Activated naive CD8-positive, alpha-beta T cell treated with anti-CD3 and anti-CD28 coated beads, Interleukin-2, amount 50 U/mL, for 24 hours (primary cell): ENCODE measurements at places on chromosomes 16 and 17.

DNA sequence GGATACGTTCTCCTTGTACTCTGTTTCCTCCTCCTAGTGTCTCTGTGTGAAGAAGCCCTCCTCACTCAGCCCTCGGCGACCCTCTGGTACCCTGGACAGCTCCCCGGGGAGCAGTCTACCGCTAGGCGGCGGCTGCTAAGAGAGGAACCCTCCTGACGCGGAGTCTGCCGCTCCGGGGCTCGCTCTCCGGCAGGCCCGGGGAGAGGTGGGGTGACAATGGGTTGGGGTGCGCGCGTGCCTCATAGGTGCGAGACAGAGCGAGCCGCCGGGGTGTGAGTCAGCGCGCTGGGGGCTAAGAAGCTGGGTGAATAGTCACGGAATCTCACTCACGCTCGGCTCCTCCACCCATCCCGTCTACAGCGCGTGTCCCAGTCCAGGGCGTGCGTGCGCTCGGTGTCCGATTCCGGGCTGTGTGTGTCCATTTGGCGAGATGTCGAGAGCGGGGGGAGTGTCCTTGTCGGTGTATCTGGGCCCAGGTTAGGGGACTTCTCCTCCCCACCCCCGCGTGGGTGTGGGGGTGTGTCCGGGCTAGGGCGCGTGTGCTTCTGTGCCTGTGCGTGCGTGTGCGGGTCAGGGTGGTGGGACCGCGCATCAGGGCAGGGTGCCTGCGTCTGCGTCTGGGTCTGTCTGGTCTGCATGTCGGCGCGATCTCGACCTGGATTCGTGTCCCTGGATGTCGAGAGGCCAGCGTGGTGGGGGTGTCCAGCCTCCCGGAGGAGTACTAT lies 577 bp upstream of the HS3ST2 start:
- peak; percentile 51 for DNase-seq

DNA sequence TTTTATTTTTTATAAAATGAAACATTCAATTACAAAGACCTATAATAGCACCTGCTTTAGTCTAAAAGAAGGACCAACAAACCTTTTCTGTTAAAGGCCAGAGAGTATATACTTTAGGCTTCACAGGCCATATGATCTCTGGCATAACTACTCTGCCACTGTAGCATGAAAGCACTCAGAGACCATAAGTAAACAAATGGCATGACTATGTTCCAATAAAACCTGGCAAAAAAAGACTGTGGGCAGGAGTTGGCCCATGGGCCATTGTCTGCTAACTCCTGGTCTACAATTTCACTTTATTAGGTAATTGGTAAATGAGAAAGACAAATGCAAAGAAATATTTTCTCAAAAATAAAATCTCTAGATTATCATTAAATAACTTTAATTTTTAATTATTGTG lies 14.9 kb downstream of the CEP112 start:
- no peak for DNase-seq

GRCh38 chr17:75875182-75875939 lies 3.0 kb downstream of the TRIM47 start:
- DNase-seq: no peak

GRCh38 chr17:41530062-41531048 lies 2.2 kb upstream of the KRT19 start:
- no peak for DNase-seq

DNA sequence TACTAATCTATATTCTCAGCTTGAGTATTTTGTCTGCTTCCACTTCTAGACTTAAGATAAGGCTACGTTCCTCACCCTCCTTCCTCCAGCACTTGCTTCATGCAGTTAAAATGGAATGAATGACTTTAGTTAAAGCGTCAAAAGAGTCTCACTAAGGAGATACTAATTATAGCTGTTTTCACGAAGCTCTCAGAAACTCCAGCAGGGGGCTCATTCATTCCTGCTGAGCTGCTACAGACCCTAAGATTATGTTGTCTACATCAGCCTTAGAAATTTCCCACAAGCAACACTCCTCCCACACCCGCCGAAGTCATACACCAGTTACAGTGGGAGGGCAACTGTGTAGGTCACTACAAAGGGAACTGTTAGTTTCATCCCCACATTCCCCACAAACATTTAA lies 57.0 kb upstream of the KIFC3 start:
- peak; percentile 5 for DNase-seq
